ENCODE measurements at places on chromosomes 3 and 15.

GRCh38 chr15:88179562-88179961 lies 77.0 kb downstream of the NTRK3 start:
- DNase-seq: no peak

DNA sequence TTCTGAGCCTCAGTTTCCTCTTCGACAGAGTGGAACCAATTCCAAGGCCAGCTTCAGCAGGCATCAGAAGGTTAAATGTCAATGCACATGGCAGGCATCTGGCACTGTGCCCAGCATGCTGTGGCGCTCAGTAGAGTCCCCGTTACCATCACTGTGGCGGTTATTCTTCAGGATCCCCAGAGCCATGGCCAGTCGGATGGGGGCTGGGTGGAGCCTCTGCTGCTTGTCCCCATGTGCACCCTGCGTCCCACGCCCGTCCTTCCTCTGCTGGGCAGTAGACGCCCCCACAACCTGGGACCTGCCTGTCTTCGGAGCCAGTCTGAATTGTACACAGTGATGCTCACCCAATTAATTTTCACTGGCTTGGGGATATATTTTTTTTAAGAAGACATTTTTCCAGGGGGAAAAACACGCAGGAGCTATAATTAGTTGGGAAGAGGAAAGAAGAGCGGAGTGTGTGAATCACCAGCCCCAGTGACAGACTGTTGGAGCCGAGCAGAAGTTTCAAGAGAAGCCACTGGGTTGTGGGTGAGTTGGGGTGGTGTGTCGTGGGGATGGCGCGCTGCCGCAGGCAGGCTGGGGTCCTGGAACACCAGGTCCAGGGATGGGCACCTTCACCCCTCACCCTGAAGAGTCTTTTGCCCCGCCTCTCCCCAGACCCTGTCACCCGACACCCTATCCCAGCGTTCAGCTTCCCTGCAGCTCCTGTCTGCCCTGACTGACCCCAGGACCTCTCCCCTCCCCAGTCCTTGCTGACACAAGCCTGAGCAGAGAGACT lies 26.8 kb upstream of the RPL29 start:
- no peak for DNase-seq

DNA sequence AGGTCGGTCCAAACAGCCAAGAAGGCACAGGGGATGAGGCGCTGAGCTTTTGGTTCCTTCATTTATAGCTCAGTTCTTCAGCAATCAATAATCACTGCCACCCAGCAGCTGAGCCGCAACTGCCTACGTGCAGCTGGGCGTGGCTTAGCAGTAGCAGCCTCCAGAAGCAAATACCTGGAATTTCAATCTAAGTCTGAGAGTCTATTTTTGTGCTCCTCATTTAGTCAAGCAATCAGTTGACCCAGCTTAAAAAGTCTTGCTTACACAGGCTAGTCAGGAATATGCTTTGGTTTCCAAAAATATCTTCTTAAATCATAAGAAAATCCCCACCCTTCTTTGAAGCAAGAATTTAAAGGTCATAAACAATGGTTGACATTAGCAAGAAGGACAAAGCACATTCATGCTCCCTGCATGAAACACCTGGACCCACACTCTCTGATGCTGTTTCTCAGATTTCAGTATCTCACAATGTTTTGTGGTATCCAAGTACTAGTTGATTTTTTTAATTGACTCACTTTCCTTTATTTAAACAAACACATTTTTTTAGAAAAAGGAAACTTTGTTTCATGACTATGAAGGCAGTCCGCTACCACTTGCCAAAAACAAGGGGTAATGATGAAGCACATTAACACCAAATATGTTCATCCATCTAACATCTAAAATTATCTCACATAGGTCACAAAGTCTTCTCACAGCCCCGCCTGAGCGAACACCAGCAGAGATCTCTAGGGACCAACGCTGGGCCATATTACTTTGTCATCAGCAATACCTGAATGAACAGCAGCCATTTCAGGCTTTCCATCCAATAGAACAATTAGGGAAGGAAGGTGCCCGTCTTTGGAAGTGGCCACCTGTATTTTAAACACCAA lies 106.1 kb downstream of the OXNAD1 start:
- no peak for DNase-seq

DNA sequence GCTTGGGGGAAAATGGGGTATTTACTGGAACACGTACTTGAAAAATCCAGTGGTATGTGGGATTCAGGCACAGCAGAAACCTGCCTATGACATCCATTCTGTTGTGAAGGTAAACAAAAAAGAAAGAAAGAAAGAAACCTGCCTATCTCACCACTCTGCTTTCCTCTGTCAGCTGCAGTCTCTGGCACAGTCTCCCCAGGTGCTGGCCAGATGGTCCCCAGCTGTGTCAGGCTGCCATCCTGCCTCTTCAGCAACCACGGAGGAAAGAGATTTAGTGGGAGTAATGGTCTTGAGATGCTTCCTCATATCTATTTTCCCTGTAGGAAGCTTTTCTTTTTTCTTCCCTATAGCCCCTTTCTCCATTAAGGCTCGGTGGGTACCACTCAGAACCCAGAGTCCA lies 2.5 kb upstream of the PXYLP1 start:
- no peak for DNase-seq

DNA sequence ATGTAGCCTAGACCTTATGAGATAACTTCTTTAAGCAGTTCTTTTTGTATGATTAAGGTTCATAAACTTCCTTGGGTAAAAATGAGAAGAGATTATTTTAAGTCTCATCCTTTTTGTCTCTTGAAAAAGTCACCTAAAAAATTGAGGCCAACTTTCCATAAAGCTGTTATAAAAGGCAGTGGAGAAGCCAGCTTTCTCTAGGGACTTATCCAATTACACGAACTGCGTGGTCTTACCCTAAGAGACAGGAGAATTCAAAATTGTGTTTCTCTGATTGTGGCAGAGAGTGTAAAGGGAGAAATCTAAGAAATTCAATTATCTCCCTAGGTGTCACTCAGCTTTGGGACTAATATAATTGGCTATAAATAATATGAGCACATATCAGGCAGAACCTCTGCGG lies 262.0 kb downstream of the SHOX2 start:
- DNase-seq: no peak

- no peak for DNase-seq
These were observed 205.4 kb upstream of the TRIM42 start for GRCh38 chr3:140472306-140473020.

DNA sequence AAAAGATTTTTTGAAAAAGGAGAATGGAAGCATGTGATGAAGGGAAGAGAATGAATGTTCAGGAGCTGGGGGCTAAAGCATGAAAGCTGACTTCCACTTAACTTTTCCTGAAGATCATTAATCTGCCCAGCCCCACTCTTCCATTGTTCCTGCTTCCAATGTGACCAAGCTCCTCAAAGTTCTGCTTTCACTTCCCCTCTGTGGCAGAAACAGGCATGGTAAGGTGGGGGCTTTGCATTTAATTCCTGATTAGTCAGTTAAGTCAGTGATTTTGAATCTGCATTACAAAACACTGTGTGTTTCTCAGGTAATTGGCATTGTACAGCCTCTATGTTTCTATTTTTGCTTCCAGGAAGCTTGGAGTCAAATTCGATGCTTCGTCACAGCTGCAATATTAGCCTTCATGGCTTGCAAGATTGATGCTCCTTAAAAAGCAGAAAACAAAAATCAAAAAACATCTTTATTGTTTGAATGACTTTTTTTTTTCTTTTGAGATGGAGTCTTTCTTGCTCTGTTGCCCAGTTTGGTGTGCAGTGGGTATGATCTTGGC lies 7.3 kb upstream of the TM6SF1 start:
- DNase-seq: no peak

DNA sequence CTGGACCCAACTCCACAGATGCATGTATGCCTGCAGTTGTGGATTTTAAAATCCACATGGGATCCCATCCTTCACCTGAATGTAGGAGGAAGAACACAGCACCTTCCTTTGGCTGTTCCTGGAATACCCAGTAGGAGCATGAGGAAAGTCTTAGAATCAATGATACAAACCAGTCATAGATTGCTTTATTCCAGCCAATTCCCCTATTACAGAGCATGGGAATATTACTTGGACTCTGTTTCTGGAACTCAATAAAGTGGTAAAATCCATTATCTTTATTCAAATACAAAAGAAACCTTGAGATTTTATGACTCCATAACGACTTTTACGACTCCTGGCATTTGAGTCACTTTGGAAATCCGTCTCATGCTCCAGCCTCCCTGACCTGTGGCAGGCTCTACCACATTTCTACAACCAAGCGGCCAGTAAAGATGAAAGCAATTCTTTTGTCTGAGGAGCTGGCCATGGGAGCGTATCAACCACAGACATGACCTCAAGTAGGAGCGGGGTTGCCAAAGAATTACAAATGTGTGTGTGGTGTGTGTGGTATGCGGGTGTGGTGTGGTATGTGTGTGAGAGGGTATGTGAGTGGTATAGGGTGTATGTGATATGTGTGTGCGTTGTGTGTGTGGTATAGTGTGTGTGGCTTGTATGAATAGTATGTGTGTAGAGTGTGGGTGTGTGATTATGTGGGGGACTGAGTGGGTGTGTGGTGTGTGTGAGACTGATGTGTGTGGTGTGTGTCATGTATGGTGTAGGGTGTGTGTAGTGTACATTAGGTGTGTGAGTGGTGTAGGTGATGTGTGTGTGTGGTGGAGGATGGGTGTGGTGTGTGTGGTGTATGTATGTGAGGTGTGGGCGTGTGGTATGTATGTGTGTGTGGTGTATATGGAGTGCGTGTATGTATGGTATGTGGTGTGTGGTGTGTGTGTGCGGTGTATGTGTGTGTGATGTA lies 40.0 kb downstream of the ARRDC4 start:
- no peak for DNase-seq

GRCh38 chr3:68336042-68336441 lies 596.3 kb downstream of the TAFA4 start:
- no peak for DNase-seq

GRCh38 chr3:195906865-195907683 lies 1.3 kb downstream of the TNK2 start:
- DNase-seq: peak; percentile 77

DNA sequence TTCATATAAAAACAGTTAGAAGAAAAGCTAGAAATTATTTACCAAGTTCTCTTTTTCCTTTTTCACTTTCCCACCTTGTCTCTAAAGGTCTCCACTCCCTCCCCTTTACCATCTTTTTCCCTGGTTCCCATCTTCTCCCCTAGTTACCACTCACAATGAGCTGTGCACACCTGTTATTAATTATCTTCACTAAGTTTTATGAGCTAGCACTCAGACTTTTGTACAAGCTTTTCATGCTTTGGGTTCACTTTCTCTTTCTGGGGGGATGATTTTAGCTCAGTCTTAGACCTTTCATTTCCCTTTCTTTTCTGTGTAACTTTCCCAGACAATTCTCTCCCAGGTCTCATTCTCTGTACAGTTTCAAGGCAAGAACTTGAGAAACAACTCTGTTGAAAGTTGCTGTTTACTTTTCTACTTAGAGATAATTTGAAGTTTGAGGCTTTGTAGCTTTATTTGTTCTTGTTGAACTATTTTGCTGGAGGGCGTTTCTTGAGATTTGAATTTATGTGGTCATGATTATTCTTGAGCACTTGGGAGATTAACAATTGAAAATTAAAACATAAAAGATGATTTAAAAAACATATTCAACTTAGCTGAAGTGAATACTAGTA lies 24.0 kb upstream of the AADAC start:
- no peak for DNase-seq

GRCh38 chr3:118433825-118434224 lies 600.8 kb downstream of the IGSF11 start:
- no peak for DNase-seq
